Fibroblast of the aortic adventitia (primary cell): ENCODE measurements at places on chromosomes 5 and 9. TPM values are rescaled to one million over a fixed set of nuclear protein-coding genes. Genes with fewer than 3 reads are reported as not detected.
A peak's percentile ranks its signal among the peaks of the same experiment; 100 is the strongest.

DOCK2 gene
- total RNA-seq: 0.65 and 4.6 TPM in 2 replicates

SLC12A2 gene
- 51.9 and 53.1 TPM in 2 replicates for total RNA-seq

- DNase-seq: peak; percentile 99
Observed at GRCh38 chr9:21070171-21070571, 7.6 kb downstream of the IFNB1 start.

DNA sequence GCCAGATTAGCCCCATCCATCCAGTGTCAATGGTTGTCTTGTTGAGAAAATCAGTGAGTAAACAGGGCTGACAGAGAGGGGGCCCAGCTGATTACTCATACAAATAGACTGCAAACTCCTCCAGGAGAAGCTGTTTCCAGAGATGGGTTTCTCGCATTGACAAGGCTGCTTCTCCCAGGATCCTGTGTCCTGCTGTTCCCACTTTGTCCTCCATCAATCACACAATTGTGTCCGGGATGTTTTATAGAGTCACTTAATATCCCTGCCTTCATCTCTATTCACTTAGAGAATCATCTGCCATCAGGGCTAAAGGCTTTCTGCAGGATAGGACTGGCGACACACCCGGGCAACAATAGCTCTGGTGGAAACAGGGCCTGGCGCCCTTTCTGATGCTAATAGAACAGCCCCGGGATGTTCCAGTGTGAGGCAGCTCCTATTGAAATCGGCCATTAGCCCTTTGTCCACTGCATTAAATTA, 71.7 kb upstream of the TBCA start:
- DNase-seq: no peak

DNA sequence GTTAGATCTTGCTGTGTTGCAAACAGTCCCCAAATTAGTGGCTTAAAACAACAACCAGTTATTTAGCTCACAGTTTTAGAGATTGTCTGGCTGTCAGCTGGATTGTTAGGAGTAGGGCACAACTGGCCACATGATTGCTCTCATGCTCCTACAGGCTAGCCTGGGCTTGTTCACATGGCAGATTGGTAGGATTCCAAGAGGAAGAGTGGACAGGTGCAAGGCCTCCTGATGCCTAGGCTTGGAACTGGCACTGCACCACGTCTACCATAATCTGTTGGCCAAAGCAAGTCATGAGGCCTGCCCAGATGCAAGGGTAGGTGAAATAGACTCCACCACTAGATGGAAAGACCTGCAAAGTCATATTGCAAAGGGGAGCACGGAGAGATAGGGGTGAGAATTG, 76.4 kb downstream of the ACER2 start:
- DNase-seq: no peak

DNA sequence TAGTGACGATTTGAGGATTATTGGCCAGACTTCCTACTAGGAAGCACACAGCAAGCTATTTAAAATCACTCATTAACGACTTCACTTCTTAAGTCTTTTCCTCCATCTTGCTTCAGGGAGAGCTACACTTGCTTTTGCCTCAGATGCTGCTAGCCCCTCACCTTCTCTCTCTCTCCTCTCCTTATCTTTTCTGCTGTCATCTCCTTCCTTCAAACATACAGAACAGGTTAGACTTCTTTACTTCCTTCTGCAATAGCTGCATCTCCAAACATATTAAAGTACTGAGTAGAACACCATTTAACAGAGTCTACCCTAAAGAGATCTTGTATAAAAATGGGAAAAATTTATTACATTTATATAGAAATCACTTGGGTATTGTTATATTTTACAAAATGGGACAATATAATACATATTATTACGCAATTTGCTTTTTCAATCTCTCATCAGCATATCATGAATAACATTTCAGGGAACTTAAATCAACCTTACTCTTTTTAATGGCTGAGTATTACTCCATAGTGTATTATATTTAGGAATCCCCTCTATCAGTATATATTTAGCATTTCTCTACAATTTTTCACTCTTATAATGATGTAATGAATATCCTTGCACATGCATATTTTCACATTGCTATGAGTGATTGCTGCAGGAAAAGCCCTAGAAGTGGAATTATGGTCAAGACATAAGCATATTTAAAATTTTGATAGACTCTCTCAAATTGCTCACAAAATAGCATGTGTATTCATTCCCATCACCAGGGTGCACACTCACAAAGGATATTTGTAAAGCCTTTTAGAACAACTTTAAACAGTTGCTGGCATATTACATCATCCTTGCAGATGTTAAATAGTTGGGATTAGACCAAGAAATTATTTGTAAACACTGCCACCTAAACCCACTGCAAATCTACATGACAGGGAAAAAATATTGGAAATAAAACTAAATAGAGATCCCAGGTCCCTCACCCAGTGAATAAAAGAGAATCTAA, 164.5 kb upstream of the NFIB start:
- DNase-seq: peak; percentile 19

UGT3A1 gene
- not detected in 2 replicates for total RNA-seq

GRCh38 chr5:135276151-135276550, 122.9 kb downstream of the MACROH2A1 start:
- no peak for DNase-seq

GRCh38 chr9:72633966-72634365, 112.6 kb downstream of the TMC1 start:
- peak; percentile 73 for DNase-seq

- no peak for DNase-seq
Observed at GRCh38 chr5:122019919-122020590, 58.0 kb downstream of the LOX start.

LSM11 gene
- 4.9 and 5.2 TPM in 2 replicates for total RNA-seq

GRCh38 chr9:111937301-111937700, 40.7 kb downstream of the UGCG start:
- DNase-seq: no peak

DNA sequence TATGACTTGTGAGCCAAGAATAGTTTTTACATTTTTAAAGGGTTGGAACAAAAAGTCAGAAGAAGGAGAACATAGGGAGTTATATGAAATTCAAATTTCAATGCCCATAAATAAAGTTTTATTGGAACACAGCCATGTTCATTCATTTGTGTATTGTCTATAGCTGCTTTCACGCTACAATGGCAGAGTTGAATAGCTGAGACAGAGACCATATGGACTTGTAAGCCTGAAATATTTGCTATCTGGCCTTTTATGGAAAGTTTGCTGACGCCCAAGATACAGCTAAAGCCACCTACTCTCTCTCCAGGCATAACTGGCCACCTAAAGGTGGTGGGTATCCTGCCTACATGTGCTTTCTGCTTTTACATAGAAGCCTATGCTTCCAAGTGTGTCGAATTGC, 10.9 kb downstream of the DAB2IP start:
- DNase-seq: no peak

GPR151 gene
- not detected in 2 replicates for total RNA-seq

- no peak for DNase-seq
Observed at GRCh38 chr9:91376239-91376638, 14.5 kb upstream of the AUH start.

GHR gene
- 4.3 and 6.0 TPM in 2 replicates for total RNA-seq

GRCh38 chr5:89613222-89613956, 730.4 kb upstream of the MEF2C start:
- no peak for DNase-seq

GRCh38 chr5:109307951-109308350, 101.8 kb downstream of the PJA2 start:
- DNase-seq: no peak

PCDHGB4 gene
- total RNA-seq: 9.0 and 17.4 TPM in 2 replicates

GRCh38 chr5:29811914-29812679, 1381.4 kb upstream of the CDH6 start:
- no peak for DNase-seq

PCDHGA12 gene
- 39.7 and 50.5 TPM in 2 replicates for total RNA-seq

LRRC19 gene
- not detected in 2 replicates for total RNA-seq

DNA sequence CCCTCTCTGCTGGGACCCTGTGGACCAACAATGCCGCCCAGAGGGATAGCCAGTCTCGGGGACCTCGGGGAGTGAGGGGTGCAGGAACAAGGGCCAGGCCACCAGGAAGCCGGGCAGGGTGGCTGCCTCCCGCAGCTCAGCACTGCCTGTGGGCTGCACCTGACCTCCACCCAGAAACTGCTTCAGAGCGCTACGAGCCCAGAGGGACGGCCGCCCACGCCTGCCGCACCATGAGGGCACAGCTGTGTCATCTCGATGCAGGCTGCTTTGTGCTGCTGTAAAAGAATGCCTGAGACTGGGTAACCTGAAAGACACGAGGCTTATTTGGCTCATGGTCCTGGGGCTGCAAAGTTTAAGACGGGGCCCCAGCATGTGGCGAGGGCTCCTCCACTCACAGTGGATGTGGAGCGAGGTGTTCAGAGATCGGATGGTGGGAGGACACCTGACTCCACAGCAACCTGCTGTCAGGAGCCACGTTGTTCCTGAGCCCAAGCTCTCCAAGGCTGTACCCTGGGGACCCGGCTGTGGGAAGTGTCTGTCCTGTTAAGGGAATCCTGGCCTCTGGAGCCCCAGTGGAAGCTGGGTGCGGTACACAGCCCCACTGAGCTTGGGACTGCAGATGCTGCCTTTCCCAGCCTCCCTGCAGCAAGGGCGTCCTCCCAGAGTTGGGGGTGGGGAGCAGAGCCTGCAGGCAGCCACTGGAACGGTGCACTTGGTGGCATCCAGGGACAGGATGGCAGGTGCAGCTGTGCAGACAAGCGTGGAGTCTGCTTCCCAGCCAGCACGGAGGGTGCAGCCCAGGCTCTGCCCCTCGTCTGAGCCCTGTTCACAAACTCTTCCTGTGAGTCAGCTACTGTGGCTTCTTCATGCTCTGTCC, 11.8 kb upstream of the ZDHHC11 start:
- DNase-seq: no peak

DNA sequence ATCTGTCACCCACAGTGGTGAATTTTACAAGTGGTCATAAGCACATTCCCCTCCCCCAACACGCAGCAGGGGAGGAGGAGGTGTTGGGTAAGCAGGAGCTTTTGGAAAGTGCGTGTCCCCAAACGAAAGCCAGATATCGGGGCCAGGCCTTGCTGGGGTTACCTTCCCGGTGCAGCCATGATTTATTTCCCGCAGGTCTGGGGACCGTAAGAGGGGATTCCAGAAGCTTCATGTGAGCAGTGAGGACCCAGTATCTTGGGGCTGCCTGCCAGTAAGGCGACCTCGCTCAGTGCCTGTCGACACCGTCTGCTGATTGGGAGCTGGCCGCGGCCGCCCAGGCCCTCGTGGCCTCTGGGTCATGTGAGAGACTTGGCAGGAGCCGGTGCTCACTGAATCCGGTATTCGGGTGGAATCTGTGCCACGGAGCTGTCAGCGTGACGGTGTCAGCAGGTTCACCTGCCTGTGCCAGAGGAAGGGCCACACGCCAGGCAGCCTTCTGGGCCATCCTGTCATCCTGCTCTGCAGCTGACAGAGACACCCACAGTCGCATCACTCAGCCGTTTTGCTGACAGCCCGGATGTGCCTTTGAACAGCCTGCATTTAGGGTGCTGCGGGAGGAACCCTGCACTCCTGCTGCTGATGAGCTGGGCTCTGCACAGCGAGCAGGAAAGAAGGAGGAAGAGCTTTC, 37.3 kb downstream of the SEC61B start:
- DNase-seq: peak; percentile 48

- no peak for DNase-seq
Observed at GRCh38 chr5:52682492-52682891, 105.2 kb upstream of the ITGA1 start.

CRHBP gene
- total RNA-seq: 6.4 TPM in 1 of 2 replicates, not detected in the other

IL9 gene
- not detected in 2 replicates for total RNA-seq

DNA sequence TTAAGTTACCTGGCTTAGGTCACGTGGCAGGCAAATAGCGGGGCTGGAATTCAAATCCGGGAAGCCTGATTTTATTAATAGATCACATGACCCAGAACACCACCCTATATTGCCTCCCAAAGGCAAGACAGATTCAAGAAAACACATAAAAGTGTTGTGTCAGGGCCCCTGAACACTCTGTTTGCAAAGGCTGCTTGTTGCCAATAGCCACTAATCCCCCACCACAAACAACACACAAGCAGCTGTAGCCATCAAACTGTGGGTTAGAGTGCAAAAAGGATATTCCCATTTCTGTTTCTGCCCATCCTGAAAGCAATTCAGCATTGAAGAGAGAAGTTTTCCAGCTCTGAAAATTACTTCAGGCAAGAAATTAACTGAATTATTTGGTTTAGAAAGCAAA, 358.9 kb upstream of the RFX3 start:
- DNase-seq: no peak

CCNI2 gene
- 1.2 TPM in 1 of 2 replicates, not detected in the other for total RNA-seq

PCDHGA6 gene
- 3.9 and 7.4 TPM in 2 replicates for total RNA-seq

DNA sequence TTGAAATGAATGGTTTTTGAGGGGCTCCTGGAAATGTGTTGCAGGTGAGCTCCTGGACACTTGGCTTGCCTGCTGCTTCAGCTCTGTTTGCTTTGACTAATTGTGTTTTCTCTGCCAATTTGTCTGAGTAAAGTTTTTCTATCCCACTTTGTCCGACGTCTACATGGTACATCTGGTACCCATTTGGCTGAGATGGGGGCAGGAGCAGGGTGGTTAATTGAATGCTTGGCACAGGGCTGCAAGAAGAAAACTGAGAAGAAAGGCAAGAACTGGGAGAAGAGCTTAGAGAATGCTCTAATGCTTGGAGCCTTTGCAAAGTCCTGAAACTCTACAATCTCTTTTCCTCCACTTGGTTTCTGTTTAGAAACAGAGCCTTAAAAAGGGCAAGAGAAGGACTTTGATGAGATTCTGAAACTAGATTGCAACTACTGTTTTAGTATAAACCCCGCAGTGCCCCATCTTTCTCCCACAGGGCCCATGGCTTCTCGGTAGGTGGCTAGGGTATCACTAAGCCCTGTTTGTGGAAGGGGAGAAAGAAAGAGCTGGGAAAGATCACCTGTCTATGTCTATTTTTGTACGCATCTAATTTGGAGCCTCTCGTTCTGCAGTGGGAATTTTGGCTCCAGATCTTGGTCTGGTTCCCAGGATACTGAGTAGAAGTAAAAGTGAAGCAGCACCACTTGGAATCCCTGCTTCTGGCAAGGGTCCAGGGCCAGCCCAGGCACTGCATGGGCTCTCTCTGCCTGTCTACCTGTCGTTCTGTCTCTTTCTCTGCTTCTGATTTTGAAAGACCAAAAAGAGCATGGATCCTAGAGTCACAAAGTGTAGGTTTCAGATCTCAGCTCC, 214.4 kb downstream of the SEMA6A start:
- DNase-seq: peak; percentile 41

RABEPK gene
- total RNA-seq: 9.2 and 25.2 TPM in 2 replicates
